ENCODE measurements at places on chromosomes 4 and X.

DNA sequence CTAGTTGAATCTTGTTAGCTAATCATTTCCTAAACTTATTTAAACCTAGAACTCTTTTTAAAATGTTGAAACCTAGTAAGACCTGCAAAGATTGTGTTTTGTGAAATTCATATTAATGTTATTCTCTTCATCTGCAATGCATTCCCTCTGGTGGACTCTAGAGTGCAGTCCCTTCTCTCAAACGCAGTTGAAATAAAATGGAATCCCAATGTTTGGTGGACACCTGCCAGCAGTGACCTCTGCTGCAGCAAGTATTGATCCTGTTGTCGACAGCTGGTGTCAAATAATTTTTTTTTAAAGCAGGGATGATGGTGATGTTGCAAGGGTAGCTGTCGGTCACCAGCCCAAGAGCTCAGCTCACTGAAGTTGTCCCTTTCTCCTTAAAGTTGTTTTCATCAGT lies 492.0 kb downstream of the ZIC3 start:
- DNase-seq: no peak

GRCh38 chrX:37998586-37999262 lies 7.6 kb upstream of the SYTL5 start:
- DNase-seq: no peak

- no peak for DNase-seq
These were observed 52.8 kb downstream of the GPRIN3 start for GRCh38 chr4:89254847-89255246.

DNA sequence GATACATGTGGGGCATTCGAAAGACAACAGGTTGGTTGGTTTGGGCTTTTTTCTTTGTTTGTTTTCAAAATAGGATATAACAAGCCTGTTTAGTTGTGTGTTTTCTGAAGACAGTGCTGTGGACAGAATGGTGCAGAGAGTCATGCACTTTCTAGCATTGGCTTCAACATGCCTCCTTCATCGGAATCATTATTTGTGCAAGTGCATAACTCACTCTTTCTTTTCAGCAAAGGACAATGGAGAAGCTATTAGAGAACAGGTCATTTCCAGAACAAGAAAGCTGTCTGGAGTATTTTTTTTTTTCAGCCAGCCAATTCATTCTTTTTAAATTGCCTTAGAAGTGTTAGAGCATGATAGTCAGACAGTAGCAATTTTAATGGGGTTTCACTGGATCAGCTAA lies 225.8 kb downstream of the STK32B start:
- no peak for DNase-seq

GRCh38 chr4:153209410-153209809 lies 5.2 kb downstream of the TRIM2 start:
- DNase-seq: no peak

- no peak for DNase-seq
These were observed 665 bp upstream of the LRPAP1 start for GRCh38 chr4:3532751-3533422.

GRCh38 chr4:101292901-101293300 lies 54.4 kb downstream of the PPP3CA start:
- DNase-seq: no peak

- DNase-seq: no peak
These were observed 46.3 kb upstream of the PCDH10 start for GRCh38 chr4:133102612-133103409.

- no peak for DNase-seq
These were observed 502.3 kb upstream of the DIAPH2 start for GRCh38 chrX:96182366-96182765.

DNA sequence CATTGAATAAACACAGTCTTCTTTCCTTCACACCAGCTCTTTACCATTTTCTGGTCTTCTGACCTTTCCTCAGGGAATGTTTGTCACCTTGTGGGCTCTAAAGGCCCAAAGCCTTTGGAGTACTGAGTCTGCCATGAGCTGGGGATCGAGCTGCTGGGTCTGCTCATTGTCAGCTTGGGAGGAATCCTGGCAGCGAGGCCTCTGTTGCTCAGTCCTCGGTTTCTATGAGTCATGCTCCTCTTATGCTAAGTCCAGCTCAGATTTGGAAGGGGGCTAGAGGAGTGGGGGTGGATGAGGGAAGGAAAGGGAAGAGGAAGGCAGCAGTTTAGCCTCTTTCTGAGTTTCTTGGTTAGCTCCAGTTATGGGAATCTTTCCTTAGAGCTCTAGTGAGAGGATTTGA lies 31.1 kb downstream of the NHSL2 start:
- no peak for DNase-seq

- DNase-seq: no peak
These were observed 3.3 kb downstream of the CDK16 start for GRCh38 chrX:47221756-47222155.

DNA sequence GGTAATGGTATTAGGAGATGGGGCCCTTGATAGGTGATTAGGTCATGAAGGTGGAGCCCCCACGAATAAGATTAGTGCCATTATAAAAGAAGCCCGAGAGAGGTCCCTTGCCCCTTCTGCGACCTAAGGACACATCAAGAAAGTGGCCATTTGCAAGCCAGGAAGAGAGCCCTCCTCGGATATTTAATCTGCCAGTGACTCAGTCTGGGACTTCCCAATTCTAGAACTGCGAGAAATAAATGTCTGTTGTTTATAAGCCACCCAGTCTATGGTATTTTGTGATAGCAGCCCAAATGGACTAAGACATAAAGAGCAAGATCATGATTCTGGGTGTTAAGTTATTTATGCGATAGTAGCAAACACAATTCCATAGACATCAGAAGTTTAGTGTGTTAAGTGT lies 192.2 kb downstream of the LDB2 start:
- no peak for DNase-seq

GRCh38 chr4:159197260-159197884 lies 94.5 kb downstream of the RAPGEF2 start:
- no peak for DNase-seq

GRCh38 chrX:117641913-117642656 lies 474.5 kb downstream of the KLHL13 start:
- DNase-seq: no peak

DNA sequence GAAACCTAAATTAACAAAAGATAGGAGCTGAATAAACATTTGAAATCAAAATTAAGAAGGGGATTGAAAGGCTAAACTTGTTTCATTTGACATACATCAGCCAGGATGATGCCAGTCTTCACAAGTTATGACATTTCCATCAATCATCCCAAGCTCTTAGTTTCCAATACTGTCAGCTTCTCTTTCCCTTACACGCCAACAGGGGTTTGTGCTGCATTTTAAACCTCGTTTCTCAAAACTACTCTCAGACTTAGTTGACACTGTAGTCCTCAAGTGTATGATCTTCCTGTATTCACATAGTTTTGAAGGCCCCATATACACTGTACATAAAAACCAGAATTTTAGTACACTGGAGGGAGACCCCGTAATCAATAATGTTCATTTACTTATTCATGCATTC lies 840 bp upstream of the P2RY10 start:
- no peak for DNase-seq

- DNase-seq: no peak
These were observed 19.7 kb downstream of the PRIMPOL start for GRCh38 chr4:184669251-184669650.

GRCh38 chr4:72525938-72526337 lies 43.1 kb downstream of the ADAMTS3 start:
- no peak for DNase-seq

GRCh38 chr4:121650741-121651140 lies 46.0 kb downstream of the ANXA5 start:
- DNase-seq: no peak

- DNase-seq: no peak
These were observed 25.4 kb upstream of the FAM47B start for GRCh38 chrX:34917146-34917545.

DNA sequence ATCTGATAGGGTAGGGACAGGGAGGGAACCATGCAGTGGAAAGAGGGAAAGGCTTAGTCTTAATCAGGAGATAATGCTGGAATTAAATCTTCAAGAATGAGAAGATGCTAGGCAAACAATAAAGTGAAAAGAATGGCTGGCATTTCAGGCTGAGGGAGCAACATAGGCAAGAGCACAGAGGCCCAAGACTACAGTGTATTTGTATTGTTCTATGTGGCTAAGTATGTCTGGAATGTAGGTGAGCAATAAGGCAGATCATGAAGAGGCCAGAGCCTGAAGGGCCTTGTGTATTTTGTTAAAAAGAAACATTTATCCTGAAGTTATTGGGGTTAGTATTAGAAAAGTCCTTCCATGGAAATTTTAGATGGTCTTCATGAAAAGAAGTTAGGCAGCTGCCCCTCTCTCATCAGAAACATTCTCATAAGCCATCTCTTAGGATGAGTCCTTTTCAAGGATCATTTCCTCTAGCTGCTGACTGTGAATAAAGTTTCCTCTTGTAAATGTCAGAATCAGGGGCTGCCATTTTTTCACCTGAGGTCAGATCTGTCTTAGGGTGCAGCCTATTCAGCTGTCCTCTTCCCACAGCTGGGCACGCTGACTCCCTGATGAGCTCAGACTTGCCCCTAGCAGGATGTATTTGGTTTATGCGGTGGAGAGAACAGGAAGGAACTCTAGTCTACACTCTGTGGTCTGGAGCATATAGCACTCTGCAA lies 46.3 kb downstream of the ATP10D start:
- DNase-seq: no peak

- no peak for DNase-seq
These were observed 2.2 kb downstream of the PCDH10 start for GRCh38 chr4:133151341-133151690.

DNA sequence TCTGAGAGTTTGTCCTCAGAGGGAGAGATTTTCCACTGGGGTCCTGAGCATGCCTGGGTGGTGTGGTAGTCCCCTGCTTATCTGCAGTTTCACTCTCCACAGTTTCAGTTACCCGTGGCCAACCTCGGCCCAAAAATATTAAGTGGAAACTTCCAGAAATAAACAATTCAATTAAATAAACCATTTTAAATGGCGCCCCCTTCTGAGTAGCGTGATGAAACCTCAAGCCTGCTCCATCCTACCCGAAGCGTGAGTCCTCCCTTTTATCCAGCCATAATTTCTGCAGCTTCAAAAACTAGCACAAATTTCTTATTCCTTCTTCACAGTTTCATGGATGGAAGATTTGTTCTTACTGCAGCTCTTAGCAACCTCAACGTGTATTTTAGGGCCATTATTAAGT lies 26.7 kb downstream of the PNMA6E start:
- DNase-seq: no peak

DNA sequence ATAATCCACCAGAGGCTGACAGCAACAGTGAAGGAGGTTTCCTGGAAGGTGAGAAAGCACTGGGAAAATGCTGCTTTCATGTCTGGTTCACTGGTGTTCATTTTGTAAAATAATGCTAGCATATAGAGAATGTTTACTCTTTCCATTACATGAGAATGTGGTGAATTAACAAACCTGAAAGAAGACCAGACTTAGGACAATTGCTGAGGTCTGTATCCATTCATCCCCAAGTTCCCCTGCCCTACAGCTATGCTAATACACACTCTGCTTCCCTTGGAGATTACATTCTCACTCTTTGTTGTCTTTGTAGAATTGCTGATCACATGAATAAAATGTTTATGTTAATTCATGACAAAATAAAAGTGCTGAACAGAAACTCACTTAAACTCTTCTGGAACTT lies 99.5 kb downstream of the ARHGAP6 start:
- DNase-seq: no peak

DNA sequence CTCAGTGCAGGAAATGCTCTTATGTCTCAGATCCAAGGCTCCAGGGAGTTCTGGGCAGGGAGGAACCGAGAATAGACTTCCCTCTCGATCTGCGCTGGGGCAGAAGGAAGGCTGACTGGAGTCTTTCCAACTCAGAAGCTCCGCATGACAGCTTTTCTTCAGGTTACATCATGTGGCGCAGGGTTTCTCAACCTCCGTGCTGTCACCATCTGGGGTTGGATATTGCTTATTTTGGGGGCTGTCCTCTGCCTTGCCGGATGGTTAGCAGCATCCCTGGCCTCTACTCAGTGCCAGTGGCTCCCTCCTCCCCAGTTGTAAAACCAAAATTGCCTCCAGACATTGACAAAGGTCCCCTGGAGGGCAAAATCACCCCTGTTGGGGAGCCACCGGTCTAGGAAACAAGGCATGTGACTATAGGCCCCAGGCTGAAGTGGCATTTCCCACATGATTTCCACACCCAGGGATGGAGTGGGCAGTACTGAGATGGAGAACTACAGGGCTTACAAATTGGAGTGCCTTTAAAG lies 21.4 kb downstream of the REELD1 start:
- DNase-seq: no peak

- DNase-seq: no peak
These were observed 31.4 kb upstream of the RBPJ start for GRCh38 chr4:26289401-26289800.

- DNase-seq: no peak
These were observed 2.8 kb upstream of the IL21 start for GRCh38 chr4:122623637-122624166.

- no peak for DNase-seq
These were observed 55.8 kb upstream of the ENPP6 start for GRCh38 chr4:184273166-184274147.

DNA sequence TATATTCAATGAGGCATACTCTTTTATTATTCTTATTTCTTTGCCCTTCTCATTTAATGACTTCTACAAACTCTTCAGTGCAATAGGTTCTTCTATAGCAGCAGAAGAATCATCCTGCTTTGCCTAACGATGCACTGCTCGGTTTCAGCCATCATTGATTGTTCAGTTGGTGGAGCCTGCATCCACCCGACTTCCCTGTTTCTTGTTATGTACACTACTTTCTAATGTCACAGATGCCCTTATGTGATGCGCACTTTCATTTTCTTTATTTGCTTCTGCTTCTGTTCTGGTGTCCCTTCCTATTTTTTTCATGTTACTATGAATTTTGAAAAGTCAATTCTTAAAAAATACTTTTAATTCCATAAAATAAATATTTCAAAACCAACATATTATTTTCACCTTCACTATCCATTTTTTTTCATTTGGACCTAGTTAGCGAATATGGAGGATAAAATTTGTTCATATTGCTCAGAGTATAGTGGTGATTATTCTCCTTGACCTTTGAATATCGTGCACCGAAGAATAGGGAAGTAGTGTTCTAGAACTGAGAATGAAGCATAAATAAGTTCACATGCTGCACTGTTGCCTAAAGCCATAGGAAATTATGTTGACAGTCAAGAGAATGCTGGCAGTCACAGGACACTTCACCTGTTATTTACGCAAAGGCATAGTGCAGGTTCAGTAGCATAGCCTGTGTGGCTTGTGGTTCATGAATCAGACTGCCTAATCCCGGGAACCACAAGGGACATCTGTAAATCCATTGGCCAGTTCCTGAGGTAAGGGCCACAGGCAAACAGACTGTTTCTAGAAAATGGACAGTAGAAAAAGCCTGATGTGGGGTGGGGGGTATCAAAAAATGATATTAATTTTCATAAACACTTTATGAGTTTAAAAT lies 21.3 kb upstream of the SFRP2 start:
- no peak for DNase-seq

All from activated CD4-positive, alpha-beta T cell treated with anti-CD3 and anti-CD28 coated beads, Interleukin-2, amount 50 U/mL, for 24 hours (primary cell).